ENCODE measurements at places on chromosomes 7 and 10. TPM values are rescaled to one million over a fixed set of nuclear protein-coding genes. Genes with fewer than 3 reads are reported as not detected.

DNA sequence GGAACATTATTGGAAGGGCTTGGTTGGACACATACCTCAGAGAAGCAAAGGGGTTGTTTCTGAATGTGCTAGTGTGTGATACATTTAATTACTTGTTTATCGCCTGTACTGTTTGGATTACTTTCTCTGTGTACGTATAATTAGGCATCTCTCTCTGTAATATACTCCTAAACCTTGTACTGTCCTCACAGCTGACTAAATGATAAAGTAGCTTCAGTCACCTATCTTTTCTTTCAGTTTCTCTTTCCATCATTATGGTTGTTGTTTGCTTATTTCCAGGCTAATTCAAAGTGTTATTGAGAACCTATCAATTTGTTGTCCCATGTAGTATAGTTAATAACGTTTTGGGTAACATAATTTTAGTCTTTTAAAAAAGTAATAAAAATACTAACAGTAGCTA is 34.0 kb downstream of the MXI1 start:
- no peaks in the 10 kb centered on the region for H3K27me3 ChIP-seq
- H3K4me3 ChIP-seq: no peak overlapping the region
- no peak overlapping the region for H3K27ac ChIP-seq

DNA sequence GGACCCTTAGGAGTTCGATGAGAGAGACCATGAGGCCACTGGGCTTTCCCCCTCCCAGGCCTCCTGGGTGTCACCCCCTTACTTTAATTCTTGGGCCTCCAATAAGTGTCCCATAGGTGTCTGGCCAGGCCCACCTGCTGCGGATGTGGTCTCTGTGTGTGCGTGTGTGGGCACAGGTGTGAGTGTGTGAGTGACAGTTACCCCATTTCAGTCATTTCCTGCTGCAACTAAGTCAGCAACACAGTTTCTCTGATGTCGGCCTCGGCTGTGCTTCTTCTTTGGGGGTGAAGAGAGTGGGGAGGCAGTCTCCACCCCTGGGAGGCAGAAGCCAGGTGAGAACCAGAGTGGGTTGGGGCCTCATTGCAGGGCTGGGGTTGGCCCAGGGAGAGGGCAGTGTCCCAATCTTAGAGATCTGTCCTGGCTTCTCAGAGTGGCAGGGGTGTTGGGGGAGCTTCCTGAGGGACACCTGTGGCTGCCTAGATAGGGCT is 1.5 kb downstream of the PVRIG start:
- H3K36me3 ChIP-seq: no peaks in the 10 kb centered on the region
- H3K27ac ChIP-seq: no peak overlapping the region
- no peak overlapping the region for H3K4me3 ChIP-seq

GRCh38 chr7:36301914-36302771 is 87.5 kb upstream of the ANLN start:
- H3K27ac ChIP-seq: no peak overlapping the region
- peaks cover 5% of the 10 kb centered on the region for H3K36me3 ChIP-seq
- no peak overlapping the region for H3K4me3 ChIP-seq
- no peaks in the 10 kb centered on the region for H3K27me3 ChIP-seq
- DNase-seq: no peak

GRCh38 chr7:106463851-106464611 is 179.2 kb upstream of the NAMPT start:
- no peak for DNase-seq
- H3K4me1 ChIP-seq: peaks cover 40% of the 10 kb centered on the region
- no peak overlapping the region for H3K4me3 ChIP-seq
- H3K27ac ChIP-seq: no peak overlapping the region

DNA sequence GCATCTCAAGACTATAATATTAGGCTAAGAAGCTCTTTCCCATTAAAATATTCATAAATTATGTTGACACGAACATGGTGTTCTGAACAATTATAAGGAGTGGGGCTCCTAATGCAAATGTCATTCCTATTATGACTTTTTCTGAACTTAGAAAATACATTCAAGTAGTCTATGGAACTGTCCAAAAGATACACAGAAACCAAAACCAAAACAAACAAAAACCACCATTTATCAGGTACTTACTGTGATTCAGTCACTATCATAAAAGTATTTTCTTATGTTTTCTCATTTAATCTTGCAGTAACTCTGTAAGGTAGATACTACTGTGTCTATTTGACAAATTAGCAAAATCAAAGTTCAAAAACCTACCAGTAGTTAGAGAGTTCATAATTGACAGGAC is 406.8 kb downstream of the GFRA1 start:
- H3K36me3 ChIP-seq: no peaks in the 10 kb centered on the region
- H3K4me3 ChIP-seq: no peak overlapping the region
- H3K27me3 ChIP-seq: no peaks in the 10 kb centered on the region
- DNase-seq: no peak
- no peaks in the 10 kb centered on the region for H3K4me1 ChIP-seq

DNA sequence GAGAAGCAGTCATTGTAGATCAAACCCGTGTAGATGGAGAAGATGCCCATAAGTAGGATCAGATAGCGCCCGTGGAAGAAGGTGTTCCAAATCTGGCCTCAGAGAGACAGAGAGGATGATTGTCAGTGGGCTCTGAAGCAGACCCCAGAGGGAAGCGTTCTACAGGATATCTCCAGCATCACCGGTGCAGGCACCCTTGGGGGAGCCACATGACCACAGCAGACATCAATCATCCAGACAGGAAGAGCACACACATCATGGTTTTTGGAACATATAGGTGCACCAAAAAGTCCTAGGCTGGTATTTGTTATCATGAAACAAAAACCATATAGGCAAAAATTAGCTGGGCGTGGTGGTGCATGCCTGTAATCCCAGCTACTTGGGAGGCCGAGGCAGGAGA is 44.0 kb upstream of the SVOPL start:
- no peak for DNase-seq
- no peak overlapping the region for H3K27ac ChIP-seq
- no peak overlapping the region for H3K4me3 ChIP-seq
- peaks cover 14% of the 10 kb centered on the region for H3K4me1 ChIP-seq
- no peaks in the 10 kb centered on the region for H3K36me3 ChIP-seq

DNA sequence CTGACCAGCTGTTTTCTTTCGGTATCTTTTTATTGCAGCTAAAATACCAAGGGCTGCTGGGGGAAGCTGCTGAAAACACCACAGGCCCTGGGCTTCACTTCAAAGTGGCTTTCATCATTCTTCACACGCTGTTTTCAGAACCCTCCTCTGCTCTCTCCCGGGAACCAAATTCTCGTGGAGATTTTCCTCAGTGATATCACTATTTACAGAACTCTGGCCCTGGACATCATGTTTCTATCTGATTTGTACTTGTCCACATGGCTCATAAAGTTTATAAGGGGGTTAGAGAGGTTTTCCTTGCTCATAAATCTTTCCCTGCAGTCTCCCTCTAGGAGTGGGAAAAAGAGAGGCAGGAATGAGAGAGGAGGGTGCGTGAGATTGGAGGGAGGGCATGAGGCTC is 177.4 kb upstream of the NPVF start:
- H3K27me3 ChIP-seq: peaks cover 89% of the 10 kb centered on the region
- no peak overlapping the region for H3K27ac ChIP-seq
- no peaks in the 10 kb centered on the region for H3K36me3 ChIP-seq
- no peak for DNase-seq

DNA sequence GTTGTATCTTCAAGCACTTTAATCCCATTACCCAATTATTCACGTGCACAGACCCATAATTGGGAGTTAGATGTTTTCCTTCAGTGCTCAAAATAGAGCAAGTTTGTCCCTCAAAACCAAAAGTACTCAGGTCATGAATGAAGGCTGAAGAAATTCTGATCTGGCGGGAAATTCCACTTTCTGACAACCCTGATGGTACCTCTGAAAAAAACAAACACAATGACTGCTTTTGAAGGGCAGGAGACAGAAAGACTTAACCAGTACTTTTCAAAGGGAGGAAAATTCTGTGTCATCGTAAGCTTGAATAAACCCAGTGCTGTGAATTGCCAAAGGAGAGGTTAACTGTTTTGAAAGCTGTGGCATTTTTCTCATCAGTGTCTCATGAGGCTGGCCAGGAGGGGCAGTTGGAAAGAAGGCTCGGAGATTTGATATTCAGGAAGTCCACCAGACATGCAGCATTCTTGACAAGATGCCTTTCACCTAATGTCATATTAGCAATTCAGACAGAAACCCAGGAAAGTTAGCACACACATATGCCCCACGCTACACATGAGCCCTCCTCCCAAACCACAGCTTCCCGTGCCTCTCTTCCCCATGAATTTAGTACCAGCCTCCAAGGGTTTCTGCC is 347.0 kb downstream of the KCNMA1 start:
- peaks cover 20% of the 10 kb centered on the region for H3K4me1 ChIP-seq
- peak overlapping the region; percentile 57 for H3K27ac ChIP-seq
- H3K4me3 ChIP-seq: no peak overlapping the region
- no peaks in the 10 kb centered on the region for H3K36me3 ChIP-seq
- peak; percentile 77 for DNase-seq

DNA sequence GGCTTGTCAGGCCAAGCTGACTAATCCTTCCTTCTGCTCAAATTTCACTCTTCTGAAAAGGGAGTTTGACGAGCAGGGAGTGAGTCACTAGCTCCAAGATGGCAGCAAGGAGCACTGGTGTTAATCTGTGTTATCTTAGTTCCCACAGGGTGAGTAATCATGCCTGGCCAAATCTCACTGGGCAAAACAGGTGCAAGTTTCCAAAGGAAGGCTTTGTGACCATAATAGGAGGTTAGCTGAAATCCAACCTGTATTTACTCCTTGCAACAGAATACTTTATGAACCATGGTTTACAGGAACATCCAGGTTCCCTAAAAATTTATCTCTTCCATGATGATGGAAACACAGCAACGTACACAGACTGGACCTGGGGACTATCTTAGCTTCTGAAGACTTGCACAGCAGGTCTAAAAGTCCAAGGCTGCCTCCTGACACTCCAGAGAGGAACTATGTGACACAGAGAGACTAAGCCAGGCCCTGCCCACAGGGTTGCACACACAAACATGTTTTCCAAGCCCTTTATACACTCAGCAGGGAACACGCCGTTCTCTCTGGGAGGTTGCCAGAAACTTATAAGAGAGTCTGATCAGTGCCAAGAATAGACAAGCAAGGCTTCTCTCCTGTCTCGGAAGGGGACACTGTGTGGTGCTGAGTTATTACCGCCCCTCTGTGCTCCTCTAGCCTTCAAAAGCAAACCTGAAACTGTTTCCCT is 46.3 kb downstream of the PDK4 start:
- no peaks in the 10 kb centered on the region for H3K36me3 ChIP-seq
- H3K27ac ChIP-seq: peak overlapping the region; percentile 96
- peak overlapping the region; percentile 39 for H3K4me3 ChIP-seq
- peak; percentile 80 for DNase-seq

- no peak overlapping the region for H3K4me3 ChIP-seq
- no peaks in the 10 kb centered on the region for H3K27me3 ChIP-seq
- DNase-seq: no peak
- H3K27ac ChIP-seq: no peak overlapping the region
- no peaks in the 10 kb centered on the region for H3K4me1 ChIP-seq
These were observed 22.3 kb upstream of the TMEM26 start for GRCh38 chr10:61475449-61475873.

- DNase-seq: no peak
- H3K27ac ChIP-seq: no peak overlapping the region
These were observed 22.2 kb downstream of the NRCAM start for GRCh38 chr7:108434010-108434409.

- H3K27ac ChIP-seq: no peak overlapping the region
- no peaks in the 10 kb centered on the region for H3K36me3 ChIP-seq
- DNase-seq: no peak
- H3K27me3 ChIP-seq: no peaks in the 10 kb centered on the region
- no peak overlapping the region for H3K4me3 ChIP-seq
These were observed 35.8 kb downstream of the IQCE start for GRCh38 chr7:2594599-2594998.

GRCh38 chr7:145986248-145986874 is 130.2 kb upstream of the CNTNAP2 start:
- DNase-seq: no peak
- H3K36me3 ChIP-seq: no peaks in the 10 kb centered on the region
- no peaks in the 10 kb centered on the region for H3K27me3 ChIP-seq
- H3K27ac ChIP-seq: no peak overlapping the region

DNA sequence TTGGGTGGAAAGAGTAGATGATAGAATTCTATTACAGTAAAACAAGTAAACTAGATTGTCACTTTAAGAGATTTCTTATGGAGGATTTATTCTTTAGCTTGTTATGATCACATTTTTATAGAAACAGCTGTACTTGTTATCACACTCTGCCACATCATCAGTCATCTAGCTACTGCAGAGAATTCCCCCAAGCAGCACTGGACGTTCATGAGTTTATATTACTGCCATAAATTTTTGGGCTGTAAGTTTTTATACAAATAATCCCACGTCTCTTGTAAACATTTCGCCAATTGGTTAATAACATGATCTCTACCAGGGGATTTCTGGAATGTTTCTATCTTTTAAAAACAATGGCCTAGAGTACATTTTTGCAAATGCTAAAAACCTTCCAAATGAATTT is 238.8 kb downstream of the POLR1F start:
- H3K36me3 ChIP-seq: no peaks in the 10 kb centered on the region
- H3K27ac ChIP-seq: no peak overlapping the region
- no peaks in the 10 kb centered on the region for H3K27me3 ChIP-seq
- H3K4me3 ChIP-seq: no peak overlapping the region

DNA sequence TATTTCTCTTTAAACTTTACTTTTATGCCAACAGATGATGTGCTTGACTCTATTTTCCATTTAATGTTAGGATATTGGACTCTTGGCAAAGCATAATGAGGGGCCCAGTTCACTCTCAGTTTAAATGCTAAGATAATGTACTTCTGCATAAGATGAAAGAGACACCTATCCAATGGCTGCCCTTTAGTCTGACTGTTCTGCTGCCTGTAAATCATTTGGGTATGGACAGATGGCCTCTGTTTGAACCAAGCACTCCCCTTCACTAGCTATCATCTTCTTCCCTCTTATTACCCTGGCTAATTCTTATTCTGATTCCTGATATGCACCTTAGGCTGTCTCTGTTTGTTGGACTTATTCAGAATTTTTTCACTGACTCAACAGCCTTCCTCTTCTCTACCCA is 72.1 kb downstream of the SEM1 start:
- no peak overlapping the region for H3K4me3 ChIP-seq
- DNase-seq: no peak
- H3K27ac ChIP-seq: no peak overlapping the region
- no peaks in the 10 kb centered on the region for H3K4me1 ChIP-seq
- no peaks in the 10 kb centered on the region for H3K36me3 ChIP-seq

C7orf57 gene
- 2.5 TPM for total RNA-seq

CCL24 gene
- total RNA-seq: not detected

EPO gene
- 0.30 TPM for total RNA-seq

RAPGEF5 gene
- total RNA-seq: 16.6 TPM

PHYHIPL gene
- not detected for total RNA-seq

PCGF6 gene
- total RNA-seq: 4.5 TPM

SORCS1 gene
- total RNA-seq: not detected

PDZD7 gene
- total RNA-seq: 2.8 TPM
